ENCODE measurements at places on chromosomes 7 and 10.

DNA sequence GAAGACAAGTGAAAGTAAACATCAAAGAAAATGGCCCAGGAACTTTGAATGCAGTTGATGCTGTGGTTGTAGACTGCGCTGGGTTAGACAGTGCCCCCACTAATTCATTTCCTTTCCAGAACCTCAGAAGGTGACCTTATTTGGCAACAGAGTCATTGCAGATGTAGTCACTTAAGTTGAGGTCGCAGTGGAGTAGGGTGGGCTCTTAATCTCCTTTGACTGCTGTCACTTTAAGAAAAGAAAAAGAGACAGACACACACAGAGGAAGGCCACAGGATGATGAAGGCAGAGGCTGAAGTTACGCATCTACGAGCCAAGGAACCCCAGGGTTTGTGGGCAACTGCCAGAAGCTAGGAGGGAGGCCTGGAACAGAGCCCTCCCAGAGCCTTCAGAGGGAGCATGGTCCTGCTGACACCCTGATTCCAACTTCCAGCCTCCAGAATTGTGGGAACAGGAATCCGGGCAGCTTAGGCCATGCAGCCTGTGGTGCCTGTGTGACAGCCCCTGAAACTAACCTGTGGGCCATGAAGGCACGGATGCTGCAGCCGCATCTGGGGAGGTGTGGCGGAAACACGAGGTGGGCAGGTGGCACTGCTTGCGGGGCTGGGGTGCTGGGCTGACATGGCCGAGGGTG, 107.6 kb downstream of the PRKAG2 start:
- DNase-seq = no peak

- no peak for DNase-seq
Measured at GRCh38 chr10:50490241-50490640, 133.5 kb downstream of the SGMS1 start.

DNA sequence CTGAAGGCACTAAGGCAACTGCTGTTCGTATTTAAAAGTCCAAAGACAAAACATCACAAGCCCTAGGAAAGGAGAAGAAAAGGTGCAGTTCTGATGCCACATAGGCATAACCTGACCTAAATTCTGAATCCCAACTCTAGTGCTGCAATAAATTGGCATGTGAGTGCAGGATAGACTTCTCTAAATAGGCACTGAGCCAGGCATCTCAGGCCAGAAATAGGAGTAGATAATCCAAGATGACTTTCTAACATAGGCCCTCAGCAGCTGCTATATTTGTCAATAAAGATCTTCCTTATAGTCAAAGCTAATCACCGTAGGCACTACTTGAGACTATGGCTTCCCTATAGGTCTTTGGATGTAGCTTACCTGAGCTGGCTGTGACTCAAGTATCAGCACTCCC, 1163.8 kb downstream of the SORCS1 start:
- no peak for DNase-seq

DNA sequence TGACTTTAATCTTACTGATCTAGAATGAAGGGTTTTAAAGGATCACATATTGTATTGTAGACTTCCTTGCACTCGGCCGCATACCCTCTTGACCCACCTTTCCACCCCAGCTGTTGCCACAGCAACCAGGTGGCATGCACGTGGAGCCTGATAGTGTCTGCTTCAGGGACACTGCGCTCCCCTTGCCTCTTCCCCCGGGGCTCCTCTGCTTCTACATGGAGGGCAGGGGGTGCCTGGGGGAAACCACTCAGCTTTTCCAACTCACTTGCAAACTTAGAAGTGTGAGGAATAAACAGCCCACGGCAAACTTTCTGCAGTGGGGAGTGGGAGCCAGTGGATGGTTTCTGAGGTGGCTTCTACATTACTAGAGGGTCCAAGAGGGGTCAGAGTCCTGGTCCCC, 458.6 kb downstream of the PLXNA4 start:
- DNase-seq = no peak

DNA sequence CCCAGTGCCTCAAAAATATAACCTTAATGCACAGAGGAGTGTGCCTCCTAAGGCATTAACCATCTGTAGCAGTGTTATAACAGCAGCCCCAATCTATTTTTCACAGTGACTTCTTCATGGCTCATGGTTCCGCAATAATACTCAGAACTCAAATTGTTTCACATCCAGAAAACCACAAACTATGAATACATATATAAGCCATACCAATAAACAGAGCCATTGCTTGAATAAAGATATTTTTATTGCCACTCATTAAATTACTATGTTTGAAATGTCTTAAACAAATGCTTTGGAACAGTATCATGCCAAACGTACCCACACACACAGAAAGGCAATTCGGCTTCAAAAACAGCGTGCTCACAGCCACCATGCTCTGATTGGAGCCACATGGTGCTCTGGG, 629.3 kb upstream of the NRP1 start:
- DNase-seq = no peak

DNA sequence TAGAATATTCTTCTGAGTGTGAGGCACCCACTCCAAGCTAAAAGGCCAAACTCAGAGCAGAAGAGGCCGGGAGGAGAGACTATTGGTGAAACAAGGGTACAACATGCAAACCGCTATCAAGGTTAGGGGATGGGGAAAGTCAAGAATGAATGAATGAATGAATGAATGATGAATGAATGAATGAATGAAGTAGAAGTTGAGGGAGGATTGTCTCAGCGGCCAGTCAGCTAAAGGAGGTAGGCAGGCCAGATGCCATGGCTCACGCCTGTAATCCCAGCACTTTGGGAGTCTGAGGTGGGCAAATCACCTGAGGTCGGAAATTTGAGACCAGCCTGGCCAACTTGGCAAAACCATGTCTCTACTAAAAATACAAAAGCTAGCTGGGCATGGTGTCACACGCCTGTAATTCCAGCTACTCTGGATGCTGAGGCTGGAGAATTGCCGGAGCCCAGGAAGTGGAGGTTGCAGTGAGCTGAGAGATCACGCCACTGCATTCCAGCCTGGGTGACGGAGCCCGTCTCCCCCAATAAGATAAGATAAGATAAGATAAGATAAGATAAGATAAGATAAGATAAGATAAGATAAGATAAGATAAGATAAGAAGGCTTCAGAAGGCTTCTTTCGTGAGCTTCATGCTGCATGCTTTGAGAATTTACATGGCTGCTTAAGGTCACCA, 250.8 kb downstream of the CCDC3 start:
- no peak for DNase-seq

All from germinal center (tissue), 1 donor.